ENCODE measurements at places on chromosomes 4 and X. TPM values are rescaled to one million over a fixed set of nuclear protein-coding genes. Genes with fewer than 3 reads are reported as not detected.

DGAT2L6 gene
- polyA plus RNA-seq = not detected

GPR50 gene
- not detected for polyA plus RNA-seq

ARHGAP6 gene
- 9.3 TPM for polyA plus RNA-seq

HELT gene
- not detected for polyA plus RNA-seq

TNIP3 gene
- not detected for polyA plus RNA-seq

DNA sequence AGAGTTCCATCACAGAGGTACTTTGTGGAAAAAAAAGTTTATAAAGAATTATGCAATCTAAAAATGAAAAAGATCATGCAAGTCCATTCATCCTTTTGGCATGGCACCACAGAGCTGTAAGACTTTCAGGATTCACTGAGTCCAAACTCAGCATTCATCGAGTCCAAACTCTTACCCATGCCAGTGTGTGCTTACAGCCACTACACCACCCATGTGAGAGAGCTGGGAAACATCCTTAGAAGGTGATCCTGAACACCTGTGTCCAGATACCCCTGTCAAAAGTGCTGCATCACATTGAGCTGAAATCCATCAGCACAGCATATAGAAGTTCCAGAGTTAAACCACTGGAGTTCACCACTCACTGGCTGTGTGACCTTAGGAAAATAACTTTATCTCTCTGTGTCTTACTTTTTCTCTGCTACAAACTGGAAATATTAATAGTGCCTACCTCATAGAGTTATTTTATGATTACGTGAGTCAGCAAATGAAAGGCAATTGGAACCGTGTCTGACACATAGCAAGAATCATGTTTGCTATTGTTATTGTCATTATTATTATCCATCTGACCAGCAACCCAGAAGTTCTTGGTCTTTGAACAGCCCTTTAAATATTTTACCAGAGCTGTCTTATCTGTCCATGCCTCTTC lies 115.0 kb upstream of the FTHL17 start:
- no peak for DNase-seq

- no peak for DNase-seq
Observed at GRCh38 chr4:57158221-57158620, 48.0 kb upstream of the IGFBP7 start.

GRCh38 chr4:120053911-120054310 lies 12.7 kb downstream of the MAD2L1 start:
- no peak for DNase-seq

USP51 gene
- 3.5 TPM for polyA plus RNA-seq

HSFX1 gene
- polyA plus RNA-seq = 2.6 TPM

DNA sequence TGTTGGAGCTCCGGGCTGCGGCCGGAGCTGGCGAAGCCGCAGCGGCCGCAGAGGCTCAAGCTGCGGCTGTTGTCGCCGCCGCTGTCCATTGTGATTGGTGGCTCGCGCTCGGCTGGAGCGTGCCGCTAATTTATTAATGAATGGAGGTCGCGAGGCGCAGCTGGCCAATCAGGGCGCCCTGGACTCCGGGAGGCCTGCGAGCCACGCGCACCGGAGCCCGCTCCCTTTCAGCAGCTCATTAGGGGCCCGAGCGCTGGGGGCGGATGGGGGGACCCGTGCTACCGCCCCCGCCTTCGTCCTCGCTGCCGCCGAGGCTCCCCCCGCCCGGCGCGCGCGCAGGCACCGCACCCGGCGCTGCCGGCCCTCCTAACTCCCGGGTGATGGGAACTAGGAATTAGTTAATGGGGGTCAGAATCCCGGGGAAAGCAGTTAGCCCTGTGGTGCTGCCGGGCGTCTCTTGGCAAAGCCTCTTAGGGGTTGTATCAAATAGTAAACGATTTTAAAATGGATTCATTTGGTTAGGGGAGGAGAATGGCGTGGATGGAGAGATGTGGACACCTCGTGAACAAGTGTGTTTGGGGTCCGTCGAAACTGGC lies 589 bp upstream of the NEUROG2 start:
- no peak for DNase-seq

NUP54 gene
- polyA plus RNA-seq = 39.1 TPM

- DNase-seq = no peak
Observed at GRCh38 chr4:143668930-143669552, 31.4 kb downstream of the FREM3 start.

GRCh38 chr4:98779088-98779487 lies 120.7 kb upstream of the TSPAN5 start:
- DNase-seq = no peak

- DNase-seq = no peak
Observed at GRCh38 chr4:150089732-150090131, 11.5 kb downstream of the DCLK2 start.

GRCh38 chr4:7815562-7815961 lies 124.1 kb downstream of the AFAP1 start:
- no peak for DNase-seq

DNA sequence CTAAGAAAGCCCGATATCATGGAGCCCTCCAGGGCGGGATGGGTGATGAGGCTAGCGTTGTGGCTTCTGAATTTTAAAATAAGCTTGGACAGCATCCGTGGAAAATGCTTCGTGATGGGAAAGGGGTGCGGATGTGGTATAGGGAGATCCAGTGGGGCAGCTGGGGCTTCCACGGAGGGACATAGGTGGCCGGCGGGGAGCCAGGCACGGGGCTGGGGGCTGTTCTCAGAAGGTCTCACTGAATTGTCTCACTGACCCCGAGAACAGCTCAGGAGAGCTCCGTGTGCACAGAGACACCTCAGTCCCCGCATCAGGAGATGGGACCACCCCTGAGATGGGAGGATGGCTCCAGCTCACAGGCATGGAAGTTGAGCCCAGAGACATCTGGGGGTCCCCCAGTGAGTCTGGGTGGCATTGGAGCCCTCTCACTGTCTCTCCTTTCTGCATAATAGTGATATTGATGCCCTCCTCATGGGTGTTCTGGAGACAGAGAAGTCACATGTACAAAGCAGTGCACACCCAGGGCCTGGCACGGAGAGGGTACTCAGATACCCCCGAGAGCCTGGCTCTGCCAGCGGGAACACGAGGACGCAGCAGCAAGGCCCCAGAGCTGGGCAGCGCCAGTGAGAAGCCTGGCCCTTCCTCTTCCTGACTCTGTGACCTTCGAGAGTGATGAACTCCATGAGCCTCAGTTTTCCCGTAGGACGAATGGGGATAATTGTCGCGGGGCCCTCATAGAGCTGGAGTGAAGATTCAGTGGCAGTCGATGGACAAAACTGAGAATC lies 70.6 kb upstream of the PSAPL1 start:
- no peak for DNase-seq

DNA sequence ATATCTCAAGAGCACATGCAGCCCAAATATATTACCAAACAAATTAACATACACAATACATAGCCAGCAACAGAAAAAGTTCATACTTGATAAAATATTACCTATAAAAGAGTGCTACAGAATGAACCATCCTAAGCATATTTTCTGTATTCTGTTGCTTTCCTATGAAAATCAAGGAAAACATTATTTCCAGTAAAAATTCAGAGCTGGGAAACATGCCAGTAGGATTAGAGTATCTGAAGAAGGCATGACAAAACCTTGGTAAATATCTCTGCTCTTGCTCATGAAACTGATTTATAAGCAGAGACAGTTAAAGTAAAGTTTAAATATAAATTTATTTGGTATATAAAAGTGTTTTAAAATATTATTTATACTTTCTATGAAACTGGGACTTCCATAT lies 599.7 kb downstream of the ARAP2 start:
- no peak for DNase-seq

DNA sequence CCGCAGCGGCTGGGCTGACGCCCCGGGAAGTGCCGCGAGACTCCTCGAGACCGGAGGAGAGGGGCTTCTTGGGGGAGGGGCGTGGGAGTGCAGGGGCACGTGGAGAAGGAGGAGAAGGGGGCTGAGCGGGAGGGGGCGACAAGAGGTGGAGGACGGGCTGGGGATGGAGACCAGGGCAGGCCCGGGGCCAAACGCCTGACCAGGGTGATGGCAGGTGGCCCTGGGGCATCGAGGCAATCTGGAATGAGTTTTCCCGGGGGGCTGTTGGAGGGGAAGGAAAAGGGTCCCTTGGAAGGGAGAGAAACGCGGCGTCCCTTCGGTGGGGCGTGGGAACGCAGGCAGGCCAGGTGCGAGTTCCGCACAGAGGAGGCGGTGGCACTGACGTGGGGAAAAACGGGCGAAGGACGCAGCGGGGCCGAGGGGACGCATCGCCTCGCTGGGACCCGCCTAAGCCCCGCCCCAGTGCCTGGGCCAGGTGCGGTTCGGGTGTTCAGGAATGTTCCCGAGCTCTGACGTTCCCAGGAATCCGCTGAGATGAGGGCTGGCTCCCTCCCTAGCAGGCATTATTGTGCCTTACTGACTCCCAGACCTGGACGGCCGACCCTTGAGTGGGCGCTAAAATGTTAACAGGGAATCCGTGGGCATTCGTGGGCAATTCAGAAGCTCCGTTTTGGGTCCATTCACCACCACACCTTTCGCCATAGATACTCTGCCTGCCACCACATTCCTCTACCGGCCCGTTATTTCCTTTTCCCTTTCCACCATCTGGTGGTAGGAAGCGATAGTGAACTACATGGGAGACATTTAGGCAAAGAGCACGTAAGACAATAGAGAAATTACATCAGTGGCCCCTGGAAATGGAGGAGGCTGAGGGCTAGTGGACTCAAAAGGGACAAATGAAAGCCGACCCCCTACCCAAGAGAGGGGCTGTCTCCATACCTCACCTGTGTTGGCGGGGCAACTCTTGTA lies 795 bp upstream of the SH3KBP1 start:
- DNase-seq = peak; percentile 29

P2RY4 gene
- polyA plus RNA-seq = 0.25 TPM

GRCh38 chrX:119605464-119606279 lies 552 bp downstream of the NKRF start:
- no peak for DNase-seq

DNA sequence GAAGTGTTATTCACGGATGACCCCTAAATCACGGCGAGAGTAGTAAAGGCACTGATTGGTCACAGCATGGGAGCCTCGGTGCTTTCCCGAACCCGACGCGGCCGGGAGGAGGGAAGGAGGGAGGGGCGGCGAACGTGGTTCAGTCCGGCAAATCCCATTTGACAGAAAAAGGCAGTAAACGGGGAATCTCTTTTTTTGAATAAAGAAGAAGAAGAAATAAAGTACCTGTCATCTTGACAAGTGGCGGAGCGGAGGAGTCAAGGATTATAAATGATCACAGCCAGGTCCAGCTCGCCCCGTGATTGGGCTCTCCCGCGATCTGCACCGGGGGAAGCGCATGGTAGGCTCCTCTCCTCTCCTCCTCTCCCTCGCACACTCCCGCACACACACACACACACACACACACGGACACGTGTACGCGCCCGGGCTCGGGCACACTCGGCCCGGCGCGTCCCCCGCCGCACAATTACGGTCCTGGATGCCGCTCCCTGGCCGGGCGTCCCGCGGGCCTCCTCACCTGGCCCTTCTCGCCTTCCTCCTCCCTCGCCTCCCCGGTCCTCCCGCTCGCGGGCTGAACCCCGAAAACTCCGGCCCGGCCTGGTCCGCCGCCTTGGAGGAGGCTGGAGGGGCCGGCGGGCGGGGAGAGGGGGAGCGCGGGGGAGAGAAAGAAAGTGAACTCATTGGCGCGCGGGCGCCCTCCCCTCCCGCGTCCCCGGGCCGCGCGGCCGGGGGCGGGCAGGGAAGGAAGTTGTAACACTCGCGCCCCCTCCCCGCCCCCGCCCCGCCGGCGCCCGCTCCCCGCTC lies 99.2 kb upstream of the TENM3 start:
- DNase-seq = no peak

EGF gene
- 10.3 TPM for polyA plus RNA-seq

GRCh38 chrX:154481195-154481594 lies 2.1 kb upstream of the LAGE3 start:
- DNase-seq = no peak

FMR1NB gene
- not detected for polyA plus RNA-seq

DCLK2 gene
- 6.9 TPM for polyA plus RNA-seq

- no peak for DNase-seq
Observed at GRCh38 chr4:40307627-40308497, 27.3 kb upstream of the CHRNA9 start.

MTNR1A gene
- not detected for polyA plus RNA-seq

DNA sequence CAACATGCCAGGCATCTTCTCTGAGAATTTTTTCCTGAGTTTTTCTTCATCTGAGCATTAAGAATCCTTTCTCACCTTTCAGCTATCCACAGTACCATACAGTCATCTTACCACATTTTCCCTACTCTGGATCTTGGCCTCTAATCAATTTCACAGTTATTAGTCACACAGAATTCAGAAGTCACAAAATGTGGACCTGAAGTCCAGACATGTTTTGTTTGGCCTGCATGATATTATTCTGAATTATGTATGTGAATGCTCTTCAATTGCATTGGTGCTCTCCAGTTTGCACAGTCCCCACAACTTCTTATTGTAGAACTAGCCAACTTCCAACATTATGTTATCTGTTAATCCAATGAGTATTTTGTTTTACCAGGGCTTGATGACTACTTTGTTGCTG lies 102.3 kb upstream of the GRIA3 start:
- no peak for DNase-seq

DNA sequence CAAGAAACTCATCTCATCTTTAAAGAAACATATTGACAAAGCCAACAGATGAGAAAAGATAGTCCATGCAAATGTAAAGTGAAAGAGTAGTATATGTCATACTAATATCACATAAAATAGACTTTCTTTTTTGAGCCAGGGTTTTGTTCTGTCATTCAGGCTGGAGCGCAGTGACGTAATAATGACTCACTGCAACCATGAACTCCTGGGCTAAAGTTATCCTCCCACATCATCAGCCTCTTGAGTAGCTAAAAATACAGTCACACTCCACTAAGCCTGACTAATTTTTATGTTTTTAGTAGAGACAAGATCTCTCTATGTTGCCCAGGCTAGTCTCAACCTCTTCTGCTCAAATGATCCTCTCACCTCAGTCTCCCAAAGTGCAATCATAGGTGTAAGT lies 51.8 kb upstream of the TRAM1L1 start:
- DNase-seq = no peak

DNA sequence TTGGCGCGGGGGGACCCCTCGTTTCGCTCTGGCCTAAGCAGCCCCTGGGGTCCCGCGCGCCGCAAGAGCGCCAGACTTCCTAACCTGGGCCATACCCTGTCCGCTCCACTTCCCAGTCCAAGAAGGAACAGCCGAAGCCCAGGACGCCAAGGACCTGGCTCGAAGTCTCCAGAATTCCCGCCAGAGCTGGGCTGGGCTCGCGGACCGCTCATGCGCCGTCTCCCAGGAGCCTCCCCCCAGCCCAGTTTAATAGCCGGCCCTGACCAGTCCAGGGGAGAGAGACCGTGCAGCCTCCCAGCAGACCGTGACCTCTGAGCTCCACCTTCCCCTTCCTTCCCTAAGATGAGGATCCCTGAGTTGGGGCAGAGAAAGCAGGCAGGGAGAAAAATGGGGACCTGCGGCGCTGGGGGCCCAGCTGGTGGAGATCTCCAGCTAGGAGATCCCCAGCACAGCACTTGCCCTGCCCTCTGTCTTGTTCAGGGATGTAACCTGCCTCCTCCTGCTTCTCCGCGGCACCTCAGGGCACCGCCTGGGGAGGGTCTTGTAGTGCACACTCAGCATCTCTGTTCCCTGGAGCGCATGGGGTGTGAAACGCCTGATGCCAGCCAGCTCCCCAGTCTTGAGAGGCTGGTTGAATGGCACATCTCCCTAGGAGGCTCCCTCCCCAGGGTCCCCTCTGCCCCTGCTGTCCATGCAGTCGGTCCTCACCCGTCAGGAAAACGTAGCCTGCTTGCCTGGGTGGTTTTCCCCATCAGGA lies 1.2 kb upstream of the LETM1 start:
- DNase-seq = no peak

- DNase-seq = no peak
Observed at GRCh38 chr4:4344915-4345527, 41.9 kb upstream of the NSG1 start.

GAGE12F gene
- polyA plus RNA-seq = not detected
